ENCODE measurements at places on chromosomes 13 and 19.

DNA sequence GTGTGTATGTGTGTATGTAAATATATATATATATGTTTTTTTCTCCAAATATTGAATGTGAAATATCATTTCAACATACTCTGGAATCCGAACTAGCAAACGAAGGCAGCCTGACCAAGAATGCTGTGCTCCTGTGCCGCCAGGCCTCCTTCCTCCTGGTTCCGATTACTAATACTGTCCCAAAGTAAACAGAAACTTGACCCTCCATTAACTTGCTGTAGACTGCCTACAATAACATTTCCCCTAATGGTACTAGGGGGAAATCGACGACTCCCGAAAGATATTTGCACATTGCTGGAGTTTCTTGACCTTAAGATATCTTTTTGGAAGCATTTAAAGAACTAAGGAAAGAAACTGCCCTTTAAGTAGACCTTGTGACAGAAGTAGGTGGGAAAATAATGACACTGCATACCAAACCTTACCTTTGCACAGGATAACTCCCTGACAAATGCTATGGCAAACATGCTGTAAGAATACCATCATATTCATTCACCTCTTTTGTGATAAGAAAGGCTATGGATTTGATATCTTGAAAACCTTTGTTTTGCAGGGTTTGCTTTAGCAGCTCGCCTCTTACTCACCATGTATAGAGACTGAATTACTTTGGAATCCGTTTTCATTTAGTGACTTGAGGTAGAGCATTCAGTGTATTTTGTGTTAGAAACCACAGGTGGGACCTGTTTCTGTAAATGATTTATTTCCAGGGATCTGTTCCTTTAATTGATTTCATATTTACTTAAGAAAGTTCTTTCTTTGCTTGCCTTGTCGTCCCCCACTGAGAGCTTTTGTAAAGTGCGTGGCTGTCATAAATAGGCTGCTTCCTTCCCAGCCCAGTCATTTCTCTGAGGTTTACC, 80.1 kb downstream of the KLF5 start:
- no peak for DNase-seq

GRCh38 chr19:40685016-40685526, 5.4 kb downstream of the NUMBL start:
- DNase-seq, result no peak

GRCh38 chr13:87093399-87093798, 577.8 kb upstream of the SLITRK5 start:
- DNase-seq, result no peak

GRCh38 chr13:23460309-23460708, 26.8 kb upstream of the SACS start:
- DNase-seq, result no peak

- DNase-seq, result no peak
Observed at GRCh38 chr13:94825507-94825906, 113.2 kb upstream of the SOX21 start.

DNA sequence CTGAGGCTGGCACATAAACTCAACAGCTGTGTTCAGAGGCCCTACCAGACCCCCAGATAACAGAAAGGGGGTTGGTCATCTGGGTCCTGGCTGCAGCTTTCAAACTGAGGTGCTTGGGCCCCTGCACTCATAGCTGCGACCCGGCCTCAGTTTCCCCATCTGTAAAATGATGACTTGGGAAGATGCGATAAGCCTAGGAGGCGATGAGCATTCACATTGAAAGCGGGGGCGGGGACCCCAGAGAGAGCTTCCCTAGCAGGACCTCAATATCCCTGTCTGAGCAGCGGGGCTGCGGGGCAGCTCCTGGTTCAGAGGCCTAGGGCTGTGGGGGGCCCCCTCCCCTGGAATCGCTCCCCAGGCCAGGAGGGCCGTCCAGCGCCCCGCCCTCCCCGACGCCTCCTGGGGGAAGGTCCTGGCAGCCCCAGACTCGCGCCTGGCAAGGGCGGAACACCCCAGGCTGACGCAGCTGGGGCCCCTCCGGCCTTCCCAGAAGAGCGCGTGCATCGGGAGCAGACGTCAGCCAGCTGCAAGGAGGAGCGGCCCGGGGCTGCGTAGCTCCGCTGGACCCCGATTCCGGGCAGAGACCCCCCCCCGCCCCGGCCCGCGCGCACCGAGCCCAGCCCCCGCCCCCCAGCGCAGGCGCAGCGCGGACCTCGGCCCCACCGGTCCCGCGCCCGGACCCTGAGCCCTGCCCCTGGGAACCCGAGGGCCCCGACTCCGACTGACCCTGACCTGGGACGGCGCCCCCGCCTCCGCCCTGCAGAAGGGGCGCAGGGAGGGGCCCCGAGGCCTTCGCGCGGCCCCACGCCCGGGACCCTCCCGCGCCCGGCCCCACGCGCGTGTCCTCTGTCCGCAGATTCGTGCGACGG, 3.5 kb downstream of the FSTL3 start:
- peak; percentile 66 for DNase-seq

- DNase-seq, result no peak
Observed at GRCh38 chr19:1685046-1685445, 32.6 kb upstream of the TCF3 start.

DNA sequence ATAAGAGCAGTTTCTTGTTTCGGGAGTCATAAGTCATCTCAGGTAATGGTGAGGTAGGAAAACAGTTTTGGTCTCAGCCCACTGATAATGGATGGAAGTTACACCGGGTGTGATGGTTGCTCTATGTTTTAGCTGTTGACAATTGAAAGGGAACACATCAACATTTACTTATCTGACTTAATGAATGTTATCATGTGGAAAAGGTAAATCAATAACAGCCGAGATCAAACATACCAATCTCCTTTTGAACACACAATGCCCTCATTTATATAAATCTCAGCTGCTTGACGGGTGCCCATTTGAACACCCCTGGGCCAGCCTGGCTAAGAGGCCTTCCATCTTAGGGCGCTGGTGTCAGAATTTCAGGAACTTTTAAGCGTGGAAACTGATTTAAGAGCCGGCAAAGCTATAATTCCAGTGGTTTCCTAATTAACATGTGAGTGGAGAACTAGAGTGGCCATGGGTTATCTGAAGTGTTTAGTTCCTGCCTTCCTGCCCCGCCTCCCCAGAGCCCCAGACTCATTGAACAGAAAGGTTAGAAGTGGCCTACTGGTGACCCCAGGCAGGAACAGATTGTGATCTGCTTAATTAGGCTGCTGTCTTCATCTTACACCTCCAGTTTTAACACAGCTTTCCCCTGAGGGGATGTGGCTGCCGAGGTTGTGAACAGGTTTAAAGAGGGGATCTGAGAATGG, 572.7 kb downstream of the FGF9 start:
- DNase-seq, result no peak

- DNase-seq, result peak; percentile 27
Observed at GRCh38 chr19:10223488-10224213, 7.5 kb downstream of the S1PR2 start.

DNA sequence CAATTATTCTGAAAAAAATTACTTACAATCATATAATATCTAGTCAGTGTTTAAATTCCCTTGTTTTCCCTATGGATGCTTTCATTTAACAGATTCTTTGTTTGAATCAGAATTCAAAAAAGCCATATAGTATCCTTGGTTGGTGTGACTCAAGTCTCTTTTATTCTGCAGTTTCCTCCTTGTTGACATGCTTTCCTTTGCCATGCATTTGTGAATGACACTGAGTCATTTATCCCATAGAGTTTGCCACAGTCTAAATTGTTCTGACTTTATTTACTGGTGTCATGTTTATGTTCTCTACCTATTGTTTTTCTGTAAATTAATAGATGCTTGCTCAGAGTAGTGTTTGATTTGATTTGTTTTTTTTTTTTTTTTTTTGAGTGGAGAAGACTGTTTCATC, 893.8 kb upstream of the SLC10A2 start:
- DNase-seq, result no peak

DNA sequence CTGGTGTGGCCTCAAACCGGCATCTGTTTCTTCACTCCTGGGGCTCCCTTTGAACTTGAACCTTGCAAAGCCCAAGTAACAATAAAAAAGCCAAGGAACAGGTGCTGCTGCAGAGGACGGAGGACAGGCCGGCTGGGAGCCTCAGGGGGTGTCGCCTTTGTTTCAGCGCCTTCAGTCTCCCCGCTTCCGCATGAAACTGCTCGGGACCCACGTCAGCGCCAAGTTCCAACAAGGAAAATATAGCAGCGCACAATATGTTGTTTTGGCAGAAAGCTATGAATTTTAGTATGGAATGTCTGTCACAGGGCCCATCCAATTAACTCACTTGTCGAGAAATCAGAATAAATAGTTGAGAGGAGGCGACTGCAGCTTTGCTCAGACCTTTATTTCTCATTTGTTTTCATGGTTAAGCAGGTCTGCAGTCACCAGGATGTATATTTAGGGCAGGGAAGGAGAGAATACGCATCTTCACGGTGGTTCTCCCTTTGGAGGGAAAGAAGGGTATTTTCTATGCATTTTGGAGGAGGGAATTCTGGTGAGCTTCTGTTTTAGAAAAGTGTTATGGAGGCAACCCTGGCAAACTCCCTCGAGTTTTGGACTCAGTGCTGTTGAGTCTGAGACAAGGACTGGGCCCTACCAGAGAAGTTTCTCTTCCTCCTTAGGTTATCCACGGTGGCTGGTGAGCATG, 34.3 kb upstream of the MEDAG start:
- DNase-seq, result no peak

GRCh38 chr19:2603334-2603733, 99.2 kb downstream of the GNG7 start:
- DNase-seq, result no peak

GRCh38 chr19:21321996-21322395, 7.2 kb downstream of the ZNF708 start:
- DNase-seq, result no peak

DNA sequence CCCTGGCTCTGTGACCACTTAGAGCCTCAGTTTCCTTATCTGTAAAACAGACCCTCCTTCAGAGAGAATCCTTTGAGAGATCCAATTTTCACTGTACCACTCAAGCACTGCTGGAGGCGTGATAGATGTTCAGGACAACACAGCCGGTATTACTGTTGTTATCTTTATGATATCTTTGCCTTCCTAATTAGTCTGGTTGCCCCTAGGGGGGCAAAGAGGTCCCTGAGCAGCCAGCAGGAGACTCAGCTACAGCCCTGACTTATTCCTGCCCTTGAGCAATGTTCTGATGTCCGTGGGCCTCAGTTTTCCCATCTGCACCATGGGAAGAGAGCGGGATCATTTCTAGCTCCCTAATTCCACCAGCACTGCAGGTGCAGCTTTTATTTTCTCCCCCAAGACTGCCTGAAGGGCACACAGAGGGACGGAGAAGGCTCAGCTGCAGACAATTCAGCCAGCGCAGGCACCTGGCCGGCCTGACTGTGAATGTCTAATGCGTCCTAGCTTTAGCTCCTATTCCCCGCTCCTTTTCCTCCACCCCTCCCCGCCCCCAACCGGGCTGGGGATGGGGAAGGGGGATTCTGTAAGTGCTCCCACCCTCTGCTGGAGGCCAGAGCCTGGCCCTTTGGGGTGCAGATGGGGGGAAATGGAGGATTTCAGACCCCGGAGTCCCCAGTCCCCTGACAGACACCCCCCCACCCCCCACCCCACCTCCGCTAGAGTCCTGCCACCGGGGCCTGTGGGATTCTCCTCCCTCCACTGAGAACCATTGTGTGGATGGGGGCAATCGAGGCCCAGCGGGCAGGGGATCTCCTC, 16.2 kb downstream of the TLE5 start:
- DNase-seq, result no peak

DNA sequence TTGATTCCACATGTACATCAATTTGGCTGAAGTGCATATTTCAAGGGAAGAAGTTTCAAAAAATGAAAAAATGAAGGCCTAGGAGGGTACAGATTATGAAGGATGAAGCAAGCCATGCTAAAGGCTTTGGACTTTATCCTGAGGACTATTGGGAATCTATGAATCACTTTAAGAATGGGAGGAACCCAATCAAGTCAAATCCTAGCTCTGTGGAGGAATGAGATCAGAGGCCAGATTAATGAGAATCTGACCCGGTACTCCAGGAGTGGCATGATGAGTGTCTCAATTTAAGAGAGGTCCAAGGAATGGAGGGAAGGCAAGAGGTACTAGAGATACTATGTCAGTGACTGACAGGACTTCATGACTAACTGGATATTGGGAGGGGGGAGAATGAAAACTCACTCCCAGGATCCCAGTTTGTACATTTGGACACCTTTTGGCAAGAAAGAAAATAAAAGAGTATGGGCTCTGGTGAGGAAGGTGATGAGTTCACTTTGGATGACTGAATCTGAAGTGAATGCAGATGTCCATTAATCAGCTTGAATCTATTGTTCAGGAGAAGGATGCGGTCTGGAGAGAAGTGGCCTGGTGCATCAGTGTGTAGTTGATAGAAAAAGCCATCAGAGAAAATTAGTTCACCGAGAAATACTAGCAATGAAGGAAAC, 349.0 kb downstream of the EFNB2 start:
- DNase-seq, result no peak

- DNase-seq, result no peak
Observed at GRCh38 chr13:46295491-46296114, 83.9 kb downstream of the LRRC63 start.

- no peak for DNase-seq
Observed at GRCh38 chr13:35473802-35474201, 2.7 kb downstream of the MAB21L1 start.

- peak; percentile 73 for DNase-seq
Observed at GRCh38 chr13:98839856-98840769, 87.6 kb upstream of the SLC15A1 start.

DNA sequence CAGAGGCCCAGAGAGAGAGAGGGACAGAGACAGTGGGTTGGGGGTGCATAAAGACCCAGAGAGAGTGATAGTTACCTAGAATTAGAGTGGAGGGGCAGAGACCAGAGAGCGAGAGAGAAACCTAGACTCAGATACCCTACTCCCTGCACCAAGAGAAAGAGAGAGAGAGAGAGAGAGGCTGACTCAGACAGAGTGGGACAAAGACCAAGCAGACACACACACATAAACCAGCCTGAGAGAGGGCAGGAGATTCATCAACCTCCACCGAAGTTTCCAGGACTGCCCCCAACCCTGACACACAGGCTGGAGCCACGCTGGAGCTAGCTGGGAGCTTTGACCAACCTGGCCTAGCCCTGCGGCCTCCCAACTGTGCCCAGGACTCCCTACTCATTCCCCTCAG, 12.9 kb downstream of the SYT3 start:
- DNase-seq, result no peak

GRCh38 chr19:31299665-31300064, 49.6 kb downstream of the TSHZ3 start:
- no peak for DNase-seq

- DNase-seq, result no peak
Observed at GRCh38 chr13:78660495-78660857, 1.5 kb upstream of the OBI1 start.

DNA sequence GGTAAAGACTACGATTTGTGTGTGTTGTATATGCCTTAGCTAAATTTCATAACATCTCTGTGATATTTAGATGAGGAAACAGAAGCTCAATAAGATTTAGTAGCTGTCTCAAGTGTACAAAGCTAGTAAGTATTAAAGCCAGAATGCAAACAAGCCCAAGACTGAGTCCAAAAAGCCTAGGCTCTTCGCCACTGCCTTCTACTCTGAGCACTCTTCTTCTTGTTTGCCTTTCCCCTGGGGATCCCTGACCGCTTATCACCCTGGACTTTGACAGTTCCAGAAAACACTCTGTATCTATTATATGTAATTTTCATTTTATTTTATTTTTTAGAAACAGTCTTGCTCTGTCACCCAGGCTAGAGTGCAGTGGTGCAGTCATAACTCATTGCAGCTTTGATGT, 5.8 kb downstream of the TM9SF2 start:
- no peak for DNase-seq
